ENCODE measurements at places on chromosomes 12 and 14. TPM values are rescaled to one million over a fixed set of nuclear protein-coding genes. Genes with fewer than 3 reads are reported as not detected.

DNA sequence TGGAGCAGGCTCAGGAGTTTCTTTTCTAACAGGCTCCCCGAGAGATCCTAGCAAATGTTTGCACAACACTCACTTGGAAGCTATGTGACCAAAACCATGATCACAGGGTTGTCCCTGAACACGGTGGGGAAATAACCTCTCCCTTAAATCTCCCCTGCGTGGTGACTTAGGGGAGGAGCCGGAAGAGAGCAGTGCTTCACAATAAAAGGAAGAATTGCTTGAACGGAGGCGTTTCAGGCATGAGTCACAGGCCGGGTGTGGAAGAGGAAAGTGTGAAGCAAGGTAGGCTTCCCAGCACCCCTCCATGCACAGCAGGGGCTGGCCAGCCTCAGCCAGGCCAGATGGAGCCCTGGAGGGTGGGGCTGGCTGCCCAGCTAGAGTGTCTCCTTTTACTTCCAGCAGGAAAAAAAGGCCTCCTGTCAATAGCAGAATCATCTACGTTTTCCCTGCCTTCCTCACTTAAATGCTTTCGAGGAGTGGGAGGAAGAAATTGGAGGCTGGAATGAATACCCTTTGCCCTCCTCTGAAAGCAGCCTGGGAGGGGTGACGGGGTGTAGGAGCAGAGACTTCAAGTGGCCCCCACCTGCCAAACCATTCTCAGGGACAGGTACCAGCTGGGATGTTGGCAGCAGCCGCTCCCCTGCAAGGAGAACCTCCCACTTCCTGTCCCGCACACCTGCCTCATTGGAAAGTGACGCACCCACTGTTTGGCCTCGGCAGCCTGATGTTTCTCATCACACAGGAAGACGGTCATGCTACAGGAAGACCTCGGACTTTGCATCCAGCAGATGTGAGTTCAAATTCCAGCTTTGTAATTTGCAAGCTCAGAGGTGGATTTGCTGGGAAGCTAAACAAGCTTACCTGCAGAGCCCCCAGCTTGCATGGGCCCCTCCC is 30.1 kb upstream of the PPP2R5C start:
- no peak for DNase-seq

- DNase-seq, result no peak
Observed at GRCh38 chr12:123931686-123932321, 40.8 kb downstream of the CCDC92 start.

INHBC gene
- 0.31 TPM for total RNA-seq

TBX5 gene
- total RNA-seq, result 8.4 TPM

CCDC196 gene
- not detected for total RNA-seq

GRCh38 chr14:74765721-74766120 is 2.6 kb downstream of the YLPM1 start:
- no peak for DNase-seq

DNA sequence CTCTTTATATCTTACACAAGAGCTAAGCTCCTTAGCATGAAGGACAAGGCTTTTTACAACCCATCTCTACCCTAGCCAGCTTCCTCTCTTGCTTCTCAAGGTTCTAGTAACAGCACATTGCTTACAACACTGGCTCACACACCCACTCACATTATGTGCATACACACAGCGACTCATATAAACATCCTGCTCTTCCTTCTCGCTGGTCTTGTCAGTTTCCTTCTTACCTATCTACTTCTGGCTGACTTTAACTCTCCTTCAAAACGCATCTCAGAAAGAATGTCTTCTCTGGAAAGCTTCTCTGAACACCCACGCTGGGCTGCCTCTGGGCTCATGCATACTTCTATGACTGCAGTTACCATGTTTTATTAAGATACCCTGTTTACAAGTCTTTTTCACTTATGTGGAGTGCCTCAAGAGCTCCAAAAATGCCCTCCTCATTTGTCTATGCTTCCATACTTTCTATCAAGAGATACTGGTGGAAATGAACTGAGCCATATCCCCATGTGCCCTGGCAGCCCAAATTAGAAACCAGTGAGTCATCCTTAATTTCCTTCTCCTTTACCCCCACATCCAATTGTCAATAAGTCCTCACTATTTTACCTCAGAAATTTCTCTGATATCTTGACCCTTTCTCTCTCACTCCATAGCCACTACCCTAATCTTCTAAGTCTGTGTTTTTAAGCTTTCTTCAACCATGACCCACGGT is 126.9 kb upstream of the KRAS start:
- DNase-seq, result no peak

DNA sequence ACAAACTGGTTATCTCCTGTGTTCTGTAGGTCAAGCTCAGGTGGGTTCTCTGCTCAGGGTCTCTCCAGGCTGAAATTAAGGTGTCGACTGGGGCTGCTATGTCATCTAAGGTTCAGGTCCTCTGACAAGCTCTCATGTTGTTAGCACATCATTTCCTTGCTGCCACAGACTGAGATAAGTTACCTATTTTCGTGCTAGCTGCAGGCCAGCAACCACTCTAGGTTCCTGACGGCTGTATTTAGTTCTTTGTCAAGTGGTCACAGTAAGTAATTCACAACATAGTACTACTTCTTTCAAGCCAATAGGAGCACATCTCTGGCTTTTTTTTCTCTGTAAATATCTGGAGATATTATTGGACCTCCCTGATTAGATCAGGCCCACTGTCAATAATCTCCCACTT is 169.3 kb upstream of the CAND1 start:
- no peak for DNase-seq

GRCh38 chr12:108389544-108389943 is 50.4 kb upstream of the CMKLR1 start:
- DNase-seq, result no peak

RERGL gene
- 0.40 TPM for total RNA-seq

TESPA1 gene
- total RNA-seq, result 0.20 TPM

NEUROD4 gene
- total RNA-seq, result not detected

GRCh38 chr14:73241481-73242165 is 4.3 kb downstream of the PAPLN start:
- DNase-seq, result no peak

- DNase-seq, result no peak
Observed at GRCh38 chr14:71566276-71566675, 366.0 kb upstream of the RGS6 start.

DNA sequence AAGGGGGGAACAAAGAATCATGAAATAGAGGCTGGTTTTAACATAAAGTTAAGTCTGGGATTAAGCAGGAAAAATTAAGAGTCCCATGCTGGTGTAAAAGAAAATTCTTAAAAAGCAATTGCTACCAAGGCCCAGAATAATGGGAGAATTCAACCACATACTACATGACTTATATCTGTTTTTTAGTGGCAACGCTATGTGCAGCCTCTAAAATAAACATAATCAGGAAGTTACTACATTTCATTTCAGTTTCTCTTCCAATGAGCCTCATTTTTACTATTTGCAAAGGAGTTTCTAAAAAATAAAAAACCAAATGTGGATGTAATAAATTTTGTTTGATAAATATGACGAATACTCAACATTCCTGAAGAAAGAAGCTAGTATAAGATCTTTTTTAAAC is 58.1 kb downstream of the CPNE8 start:
- no peak for DNase-seq

GRCh38 chr14:77014004-77014604 is 14.4 kb downstream of the IRF2BPL start:
- DNase-seq, result no peak

DNA sequence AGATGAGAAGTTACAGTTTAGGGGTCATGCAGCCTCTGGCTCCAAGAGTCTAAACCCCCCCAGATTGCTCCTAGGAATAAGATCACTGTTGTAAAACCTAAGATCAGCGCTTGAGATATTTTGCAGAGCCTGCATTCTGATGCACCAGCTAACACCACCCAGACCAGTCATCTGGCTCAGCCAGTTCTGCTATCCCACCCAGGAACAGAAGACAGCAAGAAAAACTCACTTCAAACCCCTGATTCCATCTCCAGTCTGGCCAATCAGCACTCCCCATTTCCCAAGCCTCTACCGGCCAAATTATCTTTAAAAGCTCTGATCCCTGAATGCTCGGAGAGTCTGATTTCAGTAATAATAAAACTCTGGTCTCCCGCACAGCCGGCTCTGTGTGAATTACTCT is 158.6 kb downstream of the ZNF664 start:
- no peak for DNase-seq

DNA sequence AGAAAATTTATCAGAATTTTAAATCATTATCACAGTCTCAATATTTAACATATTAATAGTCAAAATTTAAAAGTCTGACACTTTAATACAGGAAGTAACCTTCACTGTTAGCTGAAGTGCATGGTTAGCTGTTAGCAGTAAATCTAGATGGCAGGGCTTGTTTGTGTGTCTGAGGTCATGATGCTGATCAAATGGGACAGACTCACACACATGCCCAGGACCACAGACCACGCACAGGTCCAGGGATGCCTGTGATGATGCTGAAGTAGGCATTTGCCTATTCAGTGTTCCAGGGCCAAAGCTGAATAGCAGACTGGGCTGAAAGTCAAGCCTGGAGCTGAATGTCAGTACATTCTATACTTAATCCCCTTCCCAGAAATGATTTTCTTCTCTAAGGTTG is 20.5 kb downstream of the FNTB start:
- no peak for DNase-seq

DNA sequence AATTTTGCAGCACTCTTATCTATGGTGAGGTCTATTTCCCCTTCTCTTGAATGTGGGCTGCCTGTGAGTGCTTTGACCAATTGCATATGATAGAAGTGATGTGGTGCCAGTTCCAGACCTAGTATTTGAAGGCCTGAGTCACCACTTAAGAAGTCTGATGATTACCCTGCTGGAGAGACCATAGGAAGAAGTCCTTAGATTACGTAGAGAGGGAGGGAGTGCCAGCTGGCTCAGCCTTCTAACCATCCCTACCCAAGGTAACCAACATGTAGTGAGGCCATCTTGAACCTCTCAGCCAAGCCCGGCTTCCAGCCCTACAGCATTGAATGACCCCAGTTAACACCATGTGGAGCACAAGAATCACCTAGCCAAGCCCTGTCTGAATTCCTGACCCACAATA is 166.9 kb downstream of the NELL2 start:
- DNase-seq, result no peak

DNA sequence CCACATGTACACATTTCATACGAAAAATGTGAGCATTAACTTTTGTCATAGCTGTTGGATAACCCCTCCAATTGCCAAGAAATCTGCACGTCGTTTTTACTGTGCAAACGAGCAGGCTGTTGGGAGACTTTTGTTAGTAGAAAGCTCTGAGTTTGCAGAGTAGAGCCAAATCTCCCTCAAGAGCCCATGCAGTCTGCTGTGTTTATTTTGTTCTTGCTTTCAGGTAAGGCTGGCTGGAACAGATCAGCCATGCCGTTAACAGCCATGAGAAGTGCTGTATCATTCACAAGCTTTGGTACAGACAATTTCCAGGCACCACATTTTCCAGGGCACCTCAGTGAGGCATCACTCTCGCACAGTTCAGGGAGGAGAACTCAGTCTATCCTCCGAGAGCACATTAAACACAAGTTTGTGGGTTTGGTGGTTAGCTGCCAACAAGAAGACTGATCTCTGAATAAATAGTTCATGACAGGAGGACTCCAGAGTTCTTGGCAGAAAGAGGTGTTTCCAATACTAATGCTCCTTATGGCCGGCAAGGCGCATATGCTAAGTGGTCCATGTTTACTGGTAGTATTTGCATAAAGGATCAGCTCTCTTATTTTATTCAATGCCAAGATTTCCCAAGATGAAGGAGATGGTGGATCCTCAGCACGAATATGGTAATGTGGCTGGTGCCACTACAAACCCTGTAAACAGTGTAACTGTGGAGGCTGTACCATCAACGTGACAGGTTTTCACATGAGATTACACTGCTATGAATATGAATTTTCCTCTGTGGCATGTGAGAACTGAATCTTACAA is 30.3 kb upstream of the PELI2 start:
- no peak for DNase-seq

KRT83 gene
- not detected for total RNA-seq
